Activated gamma-delta T cell treated with Interleukin-2 at 50 U/mL for 16 hours (primary cell): ENCODE measurements at places on chromosomes 12 and 14.

DNA sequence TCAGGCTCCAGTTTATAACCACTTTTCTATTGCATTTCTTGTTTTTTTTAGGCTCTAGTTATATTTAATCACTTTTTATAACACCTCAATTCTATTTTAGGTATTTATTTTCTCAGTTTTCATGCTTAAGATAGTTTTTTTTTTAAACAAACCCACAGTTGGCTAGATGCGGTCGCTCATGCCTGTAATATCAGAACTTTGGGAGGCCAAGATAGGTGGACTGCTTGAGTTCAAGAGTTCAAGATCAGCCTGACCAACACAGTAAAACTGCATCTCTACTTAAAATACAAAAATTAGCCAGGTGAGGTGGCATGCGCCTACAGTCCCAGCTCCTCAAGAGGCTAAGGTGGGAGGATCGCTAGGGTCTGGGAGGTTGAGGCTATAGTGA, 93.0 kb downstream of the PPP1R12A start:
- no peak for DNase-seq

- no peak for DNase-seq
Measured at GRCh38 chr14:25848601-25849000, 749.2 kb downstream of the NOVA1 start.

GRCh38 chr12:11812586-11813437, 163.3 kb downstream of the ETV6 start:
- DNase-seq = no peak

- no peak for DNase-seq
Measured at GRCh38 chr14:101726954-101727302, 34.6 kb upstream of the PPP2R5C start.

DNA sequence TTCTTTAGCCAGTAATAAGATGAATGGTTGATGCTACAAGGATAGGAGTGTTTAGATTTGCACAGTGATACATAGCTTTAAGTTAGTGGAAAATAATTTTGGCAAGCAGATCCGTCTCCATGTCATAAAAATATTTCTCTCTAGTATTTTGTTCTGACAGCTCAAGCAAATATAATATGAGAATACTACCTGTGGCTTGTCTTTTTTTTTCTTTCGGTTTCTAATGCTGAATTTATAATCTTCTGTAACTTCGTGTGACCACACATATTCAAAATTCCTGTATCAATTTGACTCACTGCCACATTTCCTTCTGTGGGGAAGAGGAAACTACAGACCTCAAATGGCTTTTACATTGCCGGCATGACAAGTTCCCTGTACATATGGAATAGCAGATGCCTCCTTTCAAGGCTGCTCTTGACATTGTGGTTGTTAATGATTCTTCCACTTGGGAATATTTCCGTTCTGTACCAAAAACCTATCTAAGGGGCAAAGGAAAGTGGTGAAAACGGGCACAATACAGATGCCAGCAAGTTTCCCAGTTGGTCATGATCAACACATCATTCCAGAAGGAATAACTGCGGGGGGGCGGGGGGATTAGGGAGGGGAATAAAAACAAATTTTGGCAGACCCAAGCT, 103.6 kb upstream of the CCDC91 start:
- no peak for DNase-seq

- no peak for DNase-seq
Measured at GRCh38 chr12:102957339-102958050, at the start of gene ASCL1. Gene ASCL1 (plus strand): TSS chr12:102957674. CDS start chr12:102958245, 571 bp downstream.

DNA sequence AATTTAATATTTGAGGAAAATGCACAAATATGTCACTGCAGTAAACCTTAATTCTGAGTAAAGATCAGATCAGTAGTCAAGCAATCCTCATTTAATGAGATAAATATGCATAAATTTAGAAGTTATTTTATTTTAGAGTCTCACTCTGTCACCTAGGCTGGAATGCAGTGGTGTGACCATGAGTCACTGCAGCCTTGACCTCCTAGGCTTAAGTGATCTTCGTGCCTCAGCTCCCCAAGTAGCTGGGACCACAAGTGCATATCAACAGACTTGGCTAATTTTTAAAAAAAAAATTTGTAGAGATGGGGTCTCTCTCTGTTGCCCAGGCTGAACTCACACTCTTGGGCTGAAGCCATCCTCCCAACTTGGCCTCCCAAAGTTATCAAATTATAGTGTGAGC, 41.3 kb downstream of the LMO3 start:
- DNase-seq = no peak

DNA sequence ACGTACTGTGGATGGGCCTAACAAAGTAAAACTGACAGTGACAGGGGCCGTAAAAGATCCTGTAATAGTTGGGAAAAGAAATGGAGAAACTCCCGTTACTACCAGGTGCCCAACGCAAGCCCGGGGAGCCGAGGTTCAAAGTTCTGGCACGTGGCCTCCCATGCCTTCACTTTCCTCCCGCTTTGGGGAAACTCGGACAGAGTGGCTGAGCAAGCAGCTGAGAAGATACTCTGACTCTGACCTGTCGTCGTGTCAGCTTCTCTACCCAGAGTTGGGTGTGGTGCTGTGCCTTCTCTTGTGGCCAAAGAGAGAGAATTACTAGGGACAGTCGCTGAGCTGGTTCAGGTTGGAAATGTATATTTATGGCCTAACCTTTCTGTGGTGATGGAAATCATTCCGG, 1.7 kb downstream of the B4GALNT3 start:
- DNase-seq = no peak

- no peak for DNase-seq
Measured at GRCh38 chr12:52119398-52120254, 40.1 kb downstream of the SMIM41 start.
